ENCODE measurements at places on chromosomes 12 and 14.

- DNase-seq = no peak
Observed at GRCh38 chr12:51925346-51926063, 18.2 kb downstream of the ACVRL1 start.

- no peak for DNase-seq
Observed at GRCh38 chr12:107379852-107380567, 286.7 kb upstream of the CRY1 start.

DNA sequence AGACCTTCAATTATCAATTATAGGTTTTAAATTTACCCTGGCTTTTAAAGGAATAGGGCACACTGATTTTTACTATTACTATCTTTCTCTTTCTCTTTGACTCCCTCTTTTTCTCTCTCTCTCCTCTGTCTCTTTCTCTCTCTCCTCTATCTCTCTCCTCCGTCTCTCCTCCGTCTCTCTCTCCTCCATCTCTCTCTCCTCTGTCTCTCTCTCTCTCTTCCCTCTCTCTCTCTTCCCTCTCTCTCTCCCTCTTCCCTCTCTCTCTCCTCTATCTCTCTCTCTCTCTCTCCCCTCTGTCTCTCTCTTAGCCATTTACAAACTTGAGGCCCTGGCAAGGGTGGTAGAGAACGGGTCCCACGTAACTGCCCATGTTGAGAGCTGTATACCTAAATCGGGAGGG lies 62.3 kb downstream of the LRIG3 start:
- DNase-seq = no peak

- DNase-seq = peak; percentile 20
Observed at GRCh38 chr14:97703006-97703760, 906.0 kb downstream of the VRK1 start.

DNA sequence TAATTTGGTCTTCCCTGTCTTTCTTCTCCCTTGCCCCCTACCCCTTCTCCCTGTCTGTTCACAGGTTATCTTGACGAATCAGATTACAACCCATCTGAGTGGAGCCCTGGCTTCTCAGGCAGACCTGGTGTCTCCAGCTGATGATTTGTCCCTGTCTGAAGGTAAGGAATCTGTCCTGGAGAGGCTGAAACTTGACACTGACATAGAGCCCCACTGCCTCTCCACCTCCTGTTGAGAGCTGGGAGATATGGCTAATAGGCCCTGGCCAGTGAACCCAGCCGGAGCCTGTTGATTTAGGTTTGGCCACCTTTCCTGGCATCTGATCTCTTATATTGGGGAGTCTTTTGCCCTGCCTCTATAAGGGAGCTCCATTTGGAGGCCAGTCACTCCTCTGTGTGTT lies 472.2 kb downstream of the RAD51B start:
- no peak for DNase-seq

DNA sequence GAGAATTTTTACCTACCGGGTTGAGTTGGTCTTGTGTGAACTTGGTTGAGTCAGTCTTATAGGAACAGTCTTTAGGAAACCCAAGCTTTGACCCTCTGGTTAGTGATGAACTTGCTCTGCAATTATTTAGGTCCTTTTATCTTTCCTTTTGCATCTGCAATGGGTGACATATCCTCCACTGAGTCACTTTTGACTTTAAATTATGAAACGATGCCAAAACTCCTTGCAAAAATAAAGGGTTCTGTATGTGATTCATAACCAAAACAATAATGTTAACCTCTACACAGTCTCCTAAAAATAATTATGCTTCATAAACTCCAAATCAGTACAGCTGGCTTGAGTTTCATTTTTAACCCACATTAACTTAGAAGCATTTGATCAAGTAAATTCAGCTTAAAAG lies 979.4 kb downstream of the GALC start:
- no peak for DNase-seq

DNA sequence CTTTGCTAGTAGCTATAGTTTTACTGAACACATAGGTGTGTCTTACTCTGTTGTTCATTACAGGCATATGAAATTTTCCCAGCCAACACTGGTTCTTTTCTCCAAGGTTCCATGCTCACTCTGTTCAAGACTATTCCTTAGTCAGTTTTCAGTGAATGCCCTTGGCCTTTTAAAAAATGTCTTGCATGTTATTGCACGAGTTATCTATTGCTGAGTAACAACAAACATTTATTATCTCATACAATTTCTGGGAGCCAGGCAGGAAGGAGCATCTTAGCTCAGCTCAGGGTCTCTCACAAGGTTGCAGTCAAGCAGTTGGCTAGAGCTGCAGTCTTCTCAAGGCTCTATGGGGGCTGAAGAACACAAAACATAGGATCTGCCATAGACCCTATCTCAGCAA lies 223.5 kb downstream of the BTG1 start:
- no peak for DNase-seq

DNA sequence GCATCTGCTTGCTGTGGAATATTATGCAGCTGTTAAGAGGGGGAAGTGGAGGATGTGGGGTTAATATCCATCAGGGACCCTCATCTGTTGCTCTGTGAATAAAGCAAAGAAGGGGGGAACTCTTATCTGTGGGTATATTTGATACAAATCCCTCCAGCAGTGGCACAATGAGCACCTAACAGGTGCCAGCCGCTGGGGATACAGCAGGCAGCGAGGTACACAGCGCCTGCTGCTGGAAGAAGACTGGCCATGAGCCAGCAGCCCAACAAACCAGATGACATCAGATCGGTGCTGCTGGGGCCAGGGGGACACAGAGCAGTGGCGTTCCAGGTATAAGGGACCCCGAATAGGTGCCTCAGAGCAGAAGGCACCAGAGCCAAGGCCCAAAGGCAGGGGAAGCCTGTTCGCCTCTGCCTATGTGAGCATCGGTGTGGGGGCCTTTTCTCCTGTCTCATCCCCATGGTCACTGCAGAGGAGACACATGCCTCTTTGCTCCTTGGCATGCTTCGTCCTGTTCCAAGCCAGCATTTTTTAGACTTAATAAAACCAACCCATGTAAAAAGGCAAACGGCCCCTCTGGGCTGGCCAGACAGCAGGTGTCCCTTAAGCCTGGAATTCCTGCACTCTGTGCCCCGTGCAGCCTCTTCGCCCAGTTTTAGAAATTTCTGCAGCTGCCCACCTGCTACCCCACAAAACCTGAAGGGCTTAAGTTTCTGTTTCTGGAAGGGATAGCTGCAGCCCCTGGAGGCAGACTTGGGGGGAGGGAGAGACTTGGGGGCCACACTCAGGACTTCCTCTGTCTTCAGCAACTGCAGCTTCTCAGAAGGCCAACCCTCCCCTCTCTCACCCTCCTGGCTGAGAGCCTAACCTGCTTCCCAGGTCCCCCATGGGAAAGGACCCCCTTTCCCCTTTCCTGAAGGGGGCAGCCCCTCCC lies 1.6 kb upstream of the CKB start:
- no peak for DNase-seq

DNA sequence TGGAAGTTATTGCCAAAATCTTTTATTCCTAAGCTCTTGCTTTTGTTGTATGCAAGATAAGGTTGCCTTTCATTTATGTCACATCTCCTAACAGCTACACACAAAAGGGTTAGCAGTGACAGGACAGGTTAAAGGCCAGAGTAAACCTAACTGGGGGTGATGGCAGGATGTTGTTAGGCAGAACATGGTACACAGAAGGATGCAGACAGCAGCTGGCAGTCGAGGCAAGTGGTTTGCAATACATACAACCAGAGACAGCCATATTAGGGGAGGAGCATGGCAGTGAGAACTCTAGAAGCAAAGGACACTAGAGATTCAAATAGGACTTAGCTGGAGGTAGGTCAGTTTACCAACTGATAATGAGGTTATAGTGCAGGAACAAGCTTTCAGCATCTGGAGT lies 2.7 kb upstream of the ABCD2 start:
- DNase-seq = no peak

DNA sequence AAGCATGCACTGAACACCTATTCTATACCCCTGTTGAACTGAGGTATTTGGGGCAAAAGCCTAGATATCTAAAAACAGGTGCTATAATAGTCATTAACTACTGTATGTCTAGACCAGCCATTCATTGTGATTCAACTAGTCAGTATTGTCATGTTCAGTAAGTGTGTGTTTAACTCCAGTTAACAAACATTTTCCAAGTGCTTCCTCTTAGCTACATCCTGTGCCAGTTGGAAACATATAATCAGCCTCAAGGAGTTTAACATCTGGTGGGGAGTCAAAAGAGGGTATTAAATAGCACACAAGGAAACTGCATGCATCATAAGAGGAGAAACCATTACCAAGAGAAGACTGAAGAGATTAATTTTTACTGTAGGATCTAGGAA lies 20.4 kb downstream of the TMTC1 start:
- no peak for DNase-seq

GRCh38 chr12:65962921-65963861 lies 138.9 kb downstream of the HMGA2 start:
- DNase-seq = no peak

DNA sequence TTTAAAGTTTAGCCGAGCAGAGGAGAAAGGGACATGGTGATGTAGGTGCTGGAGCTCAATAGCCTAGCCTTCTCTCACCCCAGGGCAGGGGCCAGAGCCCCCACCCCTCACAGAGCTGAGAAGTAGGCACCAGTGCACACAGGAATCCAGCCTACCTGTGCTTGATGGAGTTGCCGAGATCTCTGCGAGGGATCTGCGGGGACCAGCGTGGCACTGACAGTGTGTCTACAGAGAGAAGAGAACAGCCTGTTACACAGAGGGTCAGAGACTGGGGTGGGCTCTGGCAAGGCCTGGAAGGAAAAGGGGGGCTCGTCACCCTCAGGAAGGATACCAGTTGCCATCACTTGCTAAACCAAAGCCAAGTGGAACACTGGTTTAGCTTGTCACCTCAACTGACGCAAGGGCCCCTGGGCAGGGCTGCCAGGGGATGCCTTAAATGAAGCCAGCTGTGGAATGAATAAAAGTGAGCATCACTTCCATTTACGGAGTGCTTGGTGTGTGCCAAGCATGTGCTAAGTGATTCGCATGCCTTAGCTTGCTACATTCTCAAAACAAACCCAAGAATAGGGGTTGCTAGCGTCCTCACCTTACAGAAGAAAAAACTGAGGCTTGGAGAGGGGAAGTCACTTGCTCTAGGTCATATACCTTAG lies 220.8 kb upstream of the NOS1 start:
- no peak for DNase-seq

DNA sequence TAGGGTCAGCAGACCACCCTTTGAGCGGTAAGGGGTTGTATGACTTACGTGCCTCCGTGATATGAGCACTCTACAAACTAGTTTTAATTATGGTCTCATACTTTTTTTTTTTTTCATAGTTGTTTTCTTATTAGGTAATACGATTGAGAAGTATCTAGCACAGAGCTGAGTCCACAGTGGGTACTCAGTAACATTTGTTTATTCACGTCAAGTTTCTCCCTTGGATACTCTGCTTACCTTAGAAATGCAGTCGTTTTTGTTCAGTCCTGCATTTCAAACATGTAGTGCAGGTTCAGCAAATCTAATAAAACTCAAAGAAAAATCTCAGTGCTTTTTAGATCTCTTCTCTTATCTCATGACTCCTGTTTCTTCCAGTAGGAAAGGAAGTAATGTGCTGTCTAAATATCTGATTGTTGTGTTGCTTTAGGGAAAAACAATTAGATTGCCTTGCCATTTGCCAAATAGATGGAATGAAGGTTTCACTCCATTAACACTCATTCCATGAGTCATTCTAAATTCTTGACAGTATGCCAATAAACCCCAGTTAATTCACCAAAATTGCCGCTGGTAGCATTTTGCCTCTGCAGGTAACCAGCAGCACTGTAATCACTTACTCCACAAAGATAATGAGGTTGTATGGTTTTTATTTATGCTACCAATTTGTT lies 118.9 kb downstream of the PTCSC3 start:
- DNase-seq = no peak

DNA sequence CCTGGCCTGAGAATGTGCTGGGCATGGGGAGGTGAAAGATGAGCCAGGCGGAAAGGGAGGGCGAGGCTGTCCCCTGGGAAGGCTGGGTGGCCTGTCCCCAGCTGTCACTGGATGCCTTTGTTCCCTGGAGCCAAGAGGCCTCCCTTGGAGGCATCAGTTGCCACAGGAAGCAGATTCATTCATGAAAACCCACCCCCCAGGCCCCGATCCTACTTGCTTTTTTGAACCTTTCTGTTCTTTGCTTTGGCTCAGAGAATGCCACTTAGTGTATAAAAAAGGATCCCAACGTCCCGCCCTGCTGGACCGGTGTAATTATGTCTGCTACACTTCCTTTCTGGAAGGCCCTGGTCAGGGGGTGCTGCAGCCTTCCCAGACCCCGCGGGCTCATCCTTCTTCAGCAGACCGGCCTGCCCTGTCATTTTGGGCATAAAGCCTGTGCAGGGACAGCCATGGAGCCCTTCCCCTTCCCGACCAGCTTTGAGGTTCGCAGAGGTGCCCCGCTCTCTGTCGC lies 220.2 kb downstream of the SLC41A2 start:
- no peak for DNase-seq

DNA sequence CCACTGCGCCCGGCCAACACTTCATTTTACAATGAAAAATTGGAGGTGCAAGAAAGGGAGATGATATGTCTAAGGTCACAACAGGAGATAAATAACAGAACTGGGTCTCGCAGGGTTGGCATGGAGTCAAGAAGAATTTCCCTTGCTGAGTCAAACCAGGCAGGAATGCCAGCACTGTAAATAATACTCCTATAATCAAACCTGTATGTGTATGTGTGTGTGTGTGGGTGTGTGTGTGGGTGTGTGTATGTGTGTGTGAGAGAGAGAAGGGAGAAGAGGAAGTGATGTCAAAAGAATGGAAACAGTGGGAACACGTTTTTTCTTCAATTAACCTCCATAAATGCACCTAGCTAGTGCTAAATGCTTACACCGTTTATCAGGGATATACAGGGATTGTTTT lies 70.4 kb downstream of the TMEM116 start:
- DNase-seq = no peak

DNA sequence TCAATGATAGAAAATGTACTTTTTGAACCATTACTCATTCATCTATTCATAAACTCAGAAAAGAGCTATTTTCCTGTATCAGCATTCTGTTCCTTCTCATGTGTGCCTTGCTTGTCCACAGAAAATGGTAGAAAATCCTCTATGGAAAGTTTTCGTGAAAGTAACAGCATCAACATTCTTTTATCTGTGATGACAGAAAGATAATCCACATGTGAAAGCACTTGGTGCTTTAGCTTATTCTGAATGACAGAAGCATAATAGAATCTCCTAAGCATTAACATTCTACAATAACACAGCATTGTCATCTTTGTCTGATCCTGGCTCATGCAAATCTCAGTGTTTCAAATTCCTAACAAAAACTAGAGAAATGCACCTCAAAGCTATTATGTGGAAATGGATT lies 431.9 kb downstream of the ADAMTS20 start:
- DNase-seq = no peak

- no peak for DNase-seq
Observed at GRCh38 chr12:68334132-68334531, 2.0 kb upstream of the MDM1 start.

Measured in brain (organoid and tissue), 16 donors.